Stomach (tissue), 19 donors: ENCODE measurements at places on chromosomes 11 and 22. TPM values are rescaled to one million over a fixed set of nuclear protein-coding genes. Genes with fewer than 3 reads are reported as not detected.

Gene GAS2
- total RNA-seq = 4.8 TPM

Gene PANX2
- 1.6 TPM for total RNA-seq

Gene MYO7A
- 5.2 TPM for total RNA-seq

Gene ARHGAP42
- total RNA-seq = 64.5 TPM

Gene INTS4
- 10.7 TPM for total RNA-seq

Gene SLC22A8
- not detected for total RNA-seq

Gene POU2AF3
- 7.6 TPM for total RNA-seq

Gene CSNK2A3
- not detected for total RNA-seq

Gene KRTAP5-10
- total RNA-seq = not detected

Gene APOL6
- 14.6 TPM for total RNA-seq

Gene TAGLN
- total RNA-seq = 730 TPM

Gene SLN
- not detected for total RNA-seq

Gene SCGB1D2
- not detected for total RNA-seq

Gene CNTN5
- total RNA-seq = not detected

Gene OSM
- total RNA-seq = not detected

Gene DUSP8
- 1.5 TPM for total RNA-seq

Gene CD248
- total RNA-seq = 5.8 TPM

Gene MS4A8
- not detected for total RNA-seq

Gene RTL10
- total RNA-seq = 8.7 TPM

Gene PHF21B
- total RNA-seq = not detected

Gene HTR3A
- total RNA-seq = not detected

Gene CRYBB3
- total RNA-seq = not detected

Gene TRIM44
- 65.3 TPM for total RNA-seq

Gene PARVA
- 69.8 TPM for total RNA-seq

Gene APLNR
- total RNA-seq = 2.3 TPM

Gene IL18
- 31.6 TPM for total RNA-seq

Gene OR8G5
- total RNA-seq = not detected

Gene SMDT1
- total RNA-seq = 2.9 TPM

Gene PGAP2
- total RNA-seq = 4.7 TPM

Gene MMP13
- total RNA-seq = not detected
